Fibroblast of villous mesenchyme (primary cell): ENCODE measurements at places on chromosomes 2 and 18. TPM values are rescaled to one million over a fixed set of nuclear protein-coding genes. Genes with fewer than 3 reads are reported as not detected.

GRCh38 chr18:49632588-49632987, 70.7 kb downstream of the LIPG start:
- no peak for DNase-seq

GRCh38 chr2:156565066-156565710, 129.0 kb downstream of the GPD2 start:
- peak; percentile 82 for DNase-seq

DNA sequence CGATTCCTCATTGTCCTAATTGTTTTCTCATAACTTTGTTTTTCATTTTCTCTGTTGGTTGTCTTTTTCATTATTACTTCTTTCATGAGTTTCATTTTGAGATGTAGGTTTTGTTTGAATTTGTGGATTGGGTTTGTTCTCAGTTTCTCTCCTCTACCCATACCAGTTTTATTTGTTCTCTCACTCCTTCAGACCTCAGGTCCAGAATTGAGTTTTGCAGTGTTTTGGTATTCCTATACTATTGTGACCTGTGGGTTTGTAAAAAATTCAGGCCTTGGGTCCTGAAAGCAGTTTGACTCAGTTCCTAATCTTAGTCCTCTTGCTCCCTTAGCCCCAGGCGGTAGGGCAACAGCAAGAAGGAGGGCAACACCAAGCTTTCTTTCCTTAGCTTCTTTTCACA, 28.3 kb upstream of the UBE2E3 start:
- no peak for DNase-seq

DNA sequence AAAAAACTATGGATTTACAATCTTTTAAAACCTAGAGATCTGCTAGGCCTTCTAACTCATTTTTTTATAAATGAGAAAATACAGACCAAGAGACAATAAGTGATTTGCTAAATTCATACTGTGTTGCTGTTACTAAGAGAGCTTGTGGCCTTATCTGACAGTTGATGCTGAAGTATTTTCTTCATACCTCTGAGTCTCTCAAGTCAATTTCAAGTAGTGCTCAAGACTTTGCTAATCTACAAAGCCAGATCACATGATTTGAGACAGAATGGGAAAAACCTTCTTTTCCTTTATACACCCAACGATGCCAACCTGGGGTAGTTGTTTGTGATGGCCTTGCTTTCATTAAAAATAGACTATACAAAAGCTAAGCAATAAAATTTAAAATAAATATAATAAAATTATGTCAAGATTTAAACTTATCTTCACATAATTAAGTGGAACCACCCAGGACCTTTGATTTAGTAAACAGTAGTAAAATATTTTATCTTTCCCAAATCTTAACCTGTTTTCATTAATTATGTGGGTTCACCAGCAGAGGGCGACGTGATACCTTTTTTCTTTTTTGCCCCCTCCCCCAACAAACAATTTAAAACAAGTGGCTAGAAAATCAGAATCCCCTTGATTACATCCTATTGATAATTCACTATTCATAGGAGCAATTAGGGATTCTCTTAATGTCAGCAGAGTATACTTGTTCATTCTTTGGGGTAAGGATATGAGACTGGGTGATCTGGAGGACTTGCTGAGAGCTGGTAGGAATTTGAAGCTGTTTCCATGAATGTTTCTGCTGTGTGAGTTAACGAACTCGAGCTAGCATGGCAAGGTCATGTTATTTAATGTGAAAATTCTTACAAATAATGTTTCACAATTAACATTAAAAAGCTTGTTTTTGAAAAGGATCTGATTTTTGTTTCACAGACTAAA, 49.6 kb upstream of the SLC5A7 start:
- DNase-seq: peak; percentile 9

GRCh38 chr2:19882286-19882685, 19.5 kb downstream of the TTC32 start:
- no peak for DNase-seq

The E2F6 gene
- total RNA-seq: 11.3 and 13.4 TPM in 2 replicates

DNA sequence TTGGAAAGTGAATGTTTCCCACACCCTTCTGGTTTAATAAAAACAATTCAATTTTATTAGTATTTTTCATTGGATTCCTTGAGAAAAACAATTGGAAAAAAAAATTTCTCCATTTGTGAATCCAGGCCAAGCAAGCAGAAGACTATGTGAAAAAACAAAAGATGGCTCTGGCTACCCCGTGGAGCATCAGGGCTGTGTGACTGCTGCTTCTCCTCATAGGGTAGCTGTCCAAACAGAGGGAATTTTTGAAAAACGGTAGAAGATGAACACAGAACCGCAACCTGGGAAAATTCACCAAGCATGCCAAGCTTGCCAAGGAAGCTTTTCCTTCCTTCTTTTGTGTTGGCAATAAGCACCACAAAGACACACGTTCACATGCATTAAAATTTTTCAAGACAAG, 71.3 kb upstream of the ACVR2A start:
- DNase-seq: no peak

DNA sequence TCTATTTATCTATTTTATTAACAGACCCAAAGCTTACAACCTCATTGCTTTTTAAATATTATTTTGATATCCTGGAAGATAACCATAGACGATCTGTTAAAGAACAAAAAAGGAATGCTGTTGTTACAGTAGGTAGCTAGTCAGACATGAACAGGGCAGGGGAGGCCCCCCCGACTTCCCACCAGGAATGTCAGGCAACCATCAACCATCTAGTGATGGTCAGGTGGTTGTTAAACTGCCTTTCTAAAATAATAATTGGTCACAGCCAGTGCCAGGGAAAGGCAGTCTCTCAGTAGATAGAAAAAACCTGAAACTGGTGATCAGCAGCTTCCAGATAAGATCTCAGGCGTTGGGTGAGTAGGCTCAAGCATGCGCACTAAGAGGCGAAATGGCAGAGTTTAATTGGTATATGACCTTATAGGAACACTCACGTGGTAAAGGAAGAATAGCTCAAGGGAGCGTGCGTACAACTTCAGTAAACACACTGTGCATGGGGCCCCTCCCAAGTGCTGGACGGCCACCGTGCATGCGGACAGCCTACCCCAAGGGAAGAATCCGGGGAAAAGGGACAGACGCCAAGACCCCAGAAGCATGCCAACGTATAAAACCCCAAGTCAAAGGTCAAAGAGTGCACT, 32.5 kb upstream of the CCL20 start:
- DNase-seq: no peak
